IMR-90 (cell line): ENCODE measurements at places on chromosomes 13 and 19. TPM values are rescaled to one million over a fixed set of nuclear protein-coding genes. Genes with fewer than 3 reads are reported as not detected.

SLC10A2 gene
- not detected in 2 replicates for total RNA-seq

TMEM145 gene
- total RNA-seq, result under 0.01 and 2.5 TPM in 2 replicates

ZNF285 gene
- total RNA-seq, result 5.0 and 5.9 TPM in 2 replicates

BRSK1 gene
- total RNA-seq, result 1.9 and 2.5 TPM in 2 replicates

DKKL1 gene
- total RNA-seq, result not detected in 2 replicates

CGB2 gene
- total RNA-seq, result not detected in 2 replicates

NKPD1 gene
- total RNA-seq, result under 0.01 TPM in 2 replicates

ADPRHL1 gene
- total RNA-seq, result 0.28 and 0.36 TPM in 2 replicates

ZNF888 gene
- total RNA-seq, result 6.1 TPM in 2 replicates

THSD1 gene
- 14.7 and 19.0 TPM in 2 replicates for total RNA-seq
